ENCODE measurements at places on chromosomes 16 and 17.

DNA sequence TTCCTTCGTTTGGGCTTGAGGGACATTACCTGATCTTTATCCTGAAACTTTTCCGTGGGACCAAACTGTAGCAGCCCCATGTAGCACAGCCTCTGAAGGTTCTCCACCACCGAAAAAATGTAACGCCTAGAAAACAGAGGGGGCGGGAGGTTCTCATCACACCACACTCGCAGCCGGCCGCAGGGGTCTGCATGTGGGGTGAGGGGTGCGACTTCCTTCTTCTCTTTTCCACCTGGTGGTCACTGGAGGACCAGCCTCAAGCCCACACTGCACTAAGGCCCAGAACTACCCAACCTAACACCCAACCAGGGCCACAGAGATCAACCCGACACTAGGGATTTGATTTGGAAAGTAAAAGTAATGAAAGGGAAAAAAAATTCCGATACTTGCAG is 57.1 kb downstream of the GTF3C1 start:
- no peak for DNase-seq

GRCh38 chr17:66814026-66814425 is 20.9 kb upstream of the CACNG5 start:
- DNase-seq: no peak

GRCh38 chr17:30930495-30930894 is 8.8 kb downstream of the ADAP2 start:
- no peak for DNase-seq

DNA sequence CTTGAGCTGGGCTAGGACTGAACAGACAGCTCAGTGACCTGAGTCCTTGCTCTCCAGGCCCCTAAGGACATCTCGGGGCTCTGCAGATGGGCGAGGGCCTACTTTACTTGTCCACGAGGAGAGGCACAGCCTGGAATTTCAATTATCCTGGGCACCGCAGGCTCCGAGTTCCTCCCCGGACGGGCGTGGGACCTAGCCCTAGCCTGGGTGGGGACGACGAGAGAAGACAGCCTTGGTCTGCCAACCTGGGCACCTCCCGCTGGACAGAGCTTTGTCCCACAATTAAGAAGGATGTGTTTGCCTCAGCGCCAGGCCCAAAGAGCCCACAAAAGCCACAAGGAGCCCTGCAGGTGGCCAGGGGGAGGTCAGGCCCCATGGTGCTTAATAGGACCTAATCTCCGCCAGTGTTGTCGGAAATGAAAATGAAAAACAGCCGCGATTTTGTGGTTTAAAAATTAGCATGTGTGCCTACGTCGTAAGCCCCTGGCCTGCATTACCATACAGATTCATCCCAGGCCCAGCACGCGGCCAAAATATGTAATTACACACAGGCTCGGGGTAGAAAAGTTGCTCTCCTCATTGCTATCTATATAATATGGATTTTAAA is 51.4 kb upstream of the LHX1 start:
- DNase-seq: no peak

GRCh38 chr16:78057803-78058564 is 35.6 kb downstream of the CLEC3A start:
- no peak for DNase-seq

- DNase-seq: no peak
These were observed 30.8 kb downstream of the C16orf54 start for GRCh38 chr16:29714972-29715371.

DNA sequence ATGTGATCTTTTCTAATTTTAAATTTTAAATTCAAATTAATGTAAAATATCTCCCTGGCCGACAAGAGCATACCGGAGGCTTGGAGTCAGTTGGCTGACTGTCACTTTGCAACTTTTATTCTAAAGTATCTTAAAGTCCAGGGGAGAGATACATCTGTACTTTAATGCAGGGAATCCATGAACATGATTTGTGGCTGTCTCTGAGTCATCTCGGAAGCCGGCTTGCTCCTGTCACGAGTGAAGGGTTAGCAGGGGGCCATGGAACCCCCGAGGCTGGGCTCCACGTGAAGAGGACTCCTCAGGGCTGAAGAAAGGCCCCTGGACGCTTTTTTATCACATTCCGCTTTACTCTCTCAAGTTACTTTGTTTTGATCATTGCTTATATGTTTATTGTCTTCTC is 13.3 kb downstream of the TVP23A start:
- DNase-seq: no peak

DNA sequence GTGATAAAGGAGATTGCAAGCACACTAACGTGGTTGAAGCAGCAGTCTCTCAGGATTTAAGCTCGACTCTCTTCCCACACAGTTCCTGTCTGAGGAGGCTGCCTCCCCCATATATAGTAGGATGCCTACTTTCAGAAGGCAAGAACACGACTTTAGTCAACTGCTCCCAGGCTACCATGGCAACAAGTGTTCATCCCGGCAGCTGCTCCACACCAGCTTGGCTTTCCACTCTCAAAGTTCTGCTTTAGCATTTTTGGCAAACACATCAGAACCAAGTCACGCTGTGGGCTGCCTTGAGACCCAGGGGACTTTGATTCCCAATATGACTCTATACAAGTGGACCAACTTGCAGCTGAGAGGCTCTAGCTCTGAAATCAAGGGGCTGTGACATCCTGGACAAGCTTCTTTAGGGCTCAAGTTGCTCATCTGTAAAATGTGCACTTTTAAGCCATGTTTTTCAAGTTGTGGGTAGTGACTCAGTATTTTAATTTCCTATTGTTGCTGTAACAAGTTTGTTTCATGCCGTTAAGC is 16.5 kb downstream of the ZP2 start:
- DNase-seq: no peak

DNA sequence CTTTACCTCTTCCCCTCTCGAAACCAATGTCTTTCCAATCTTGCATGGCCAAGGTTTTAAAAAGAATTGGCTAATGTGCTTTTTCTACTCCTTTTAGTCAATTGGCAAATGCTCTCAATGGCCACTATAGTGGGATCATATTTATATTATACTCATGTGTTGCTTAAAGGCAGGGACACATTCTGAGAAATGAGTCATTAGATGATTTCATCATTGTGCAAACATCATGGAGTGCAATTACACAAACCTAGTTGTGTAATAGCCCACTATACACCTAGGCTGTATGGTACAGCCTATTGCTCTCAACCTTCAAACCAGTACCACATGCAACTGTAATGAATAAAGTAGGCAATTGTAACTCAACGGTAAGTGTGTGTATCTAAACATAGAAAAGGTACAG is 180.9 kb downstream of the HS3ST3A1 start:
- DNase-seq: no peak

GRCh38 chr16:84350685-84351400 is 17.5 kb upstream of the ATP2C2 start:
- no peak for DNase-seq

GRCh38 chr17:73553311-73553710 is 90.9 kb downstream of the SDK2 start:
- no peak for DNase-seq

- no peak for DNase-seq
These were observed 23.8 kb downstream of the COTL1 start for GRCh38 chr16:84593825-84594724.

GRCh38 chr17:63138713-63139112 is 172.7 kb downstream of the TANC2 start:
- DNase-seq: no peak

DNA sequence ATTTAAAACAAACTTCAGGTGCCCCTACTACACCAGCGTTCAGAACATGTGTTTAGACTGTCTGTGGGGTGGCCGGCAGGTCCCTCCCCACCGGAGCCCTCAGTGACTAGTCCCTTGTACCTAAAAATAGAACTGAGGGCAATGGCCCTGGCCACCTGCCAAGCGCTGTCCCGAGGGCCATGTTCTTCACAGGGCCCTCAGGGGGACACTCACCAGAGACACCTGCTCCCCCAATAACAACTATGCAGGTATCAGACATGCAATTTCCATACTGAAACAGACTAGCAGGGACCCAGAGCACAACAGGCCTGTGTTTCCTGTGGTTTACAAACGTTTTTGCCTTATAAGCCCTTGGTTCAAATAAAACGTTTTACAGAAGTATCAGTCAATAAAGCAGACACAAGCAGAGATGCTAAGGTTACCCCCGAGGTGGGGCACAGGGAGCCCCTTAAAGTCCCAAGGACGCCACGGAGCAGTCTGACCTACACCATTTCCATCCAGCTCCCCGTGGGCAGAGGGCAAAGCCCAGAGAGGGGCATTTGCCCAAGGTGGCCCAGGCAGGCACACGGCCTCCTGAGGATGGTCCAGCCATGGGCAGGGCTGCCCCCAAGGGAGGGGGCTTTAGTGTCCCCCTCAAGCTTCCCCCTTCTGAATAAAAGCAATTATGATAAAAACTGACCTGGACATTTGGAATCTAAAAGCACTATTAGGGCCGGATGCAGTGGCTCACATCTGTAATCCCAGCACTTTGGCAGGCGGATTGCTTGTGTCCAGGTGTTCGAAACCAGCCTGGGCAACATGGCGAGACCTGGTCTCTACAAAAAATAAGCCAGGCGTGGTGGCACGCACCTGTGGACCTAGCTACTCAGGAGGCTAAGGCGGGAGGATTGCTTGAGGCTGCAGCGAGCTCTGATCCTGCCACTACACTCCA is 896 bp upstream of the MYLK3 start:
- no peak for DNase-seq

DNA sequence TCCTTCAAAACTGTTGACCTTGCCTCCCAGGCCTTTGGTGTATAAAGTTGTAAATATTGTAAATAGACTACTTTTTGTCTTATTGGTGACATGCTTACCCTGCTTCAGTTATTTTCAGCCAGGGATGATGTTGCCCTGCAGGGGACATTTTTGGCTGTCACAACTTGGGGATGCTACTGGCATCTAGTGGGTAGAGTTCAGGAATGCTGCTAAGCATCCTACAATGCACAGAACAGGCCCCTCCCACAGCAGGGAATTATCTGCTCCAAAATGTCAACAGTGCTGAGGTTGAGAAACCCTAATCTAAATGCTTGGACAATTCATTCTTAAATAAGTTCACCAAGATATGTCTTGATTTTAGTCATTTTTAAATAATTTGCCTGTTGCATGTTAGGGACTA is 459.8 kb downstream of the PMP22 start:
- no peak for DNase-seq

DNA sequence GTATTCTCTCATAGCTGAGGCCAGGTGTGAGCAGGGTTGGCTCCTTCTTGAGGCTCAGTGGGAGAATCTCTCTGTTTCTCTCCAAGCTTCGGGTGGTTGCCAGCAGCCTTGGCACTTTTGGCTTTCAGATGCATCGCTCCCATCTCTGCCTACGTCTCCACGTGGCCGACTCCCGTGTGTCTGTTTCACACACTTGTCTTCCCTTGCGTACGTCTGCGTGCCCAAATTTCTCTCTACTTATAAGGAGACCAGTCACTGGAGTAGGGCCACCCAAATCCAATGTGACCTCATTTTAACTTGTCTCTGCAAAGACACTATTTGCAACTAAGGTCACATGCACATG is 14.7 kb downstream of the OSBPL7 start:
- DNase-seq: no peak

DNA sequence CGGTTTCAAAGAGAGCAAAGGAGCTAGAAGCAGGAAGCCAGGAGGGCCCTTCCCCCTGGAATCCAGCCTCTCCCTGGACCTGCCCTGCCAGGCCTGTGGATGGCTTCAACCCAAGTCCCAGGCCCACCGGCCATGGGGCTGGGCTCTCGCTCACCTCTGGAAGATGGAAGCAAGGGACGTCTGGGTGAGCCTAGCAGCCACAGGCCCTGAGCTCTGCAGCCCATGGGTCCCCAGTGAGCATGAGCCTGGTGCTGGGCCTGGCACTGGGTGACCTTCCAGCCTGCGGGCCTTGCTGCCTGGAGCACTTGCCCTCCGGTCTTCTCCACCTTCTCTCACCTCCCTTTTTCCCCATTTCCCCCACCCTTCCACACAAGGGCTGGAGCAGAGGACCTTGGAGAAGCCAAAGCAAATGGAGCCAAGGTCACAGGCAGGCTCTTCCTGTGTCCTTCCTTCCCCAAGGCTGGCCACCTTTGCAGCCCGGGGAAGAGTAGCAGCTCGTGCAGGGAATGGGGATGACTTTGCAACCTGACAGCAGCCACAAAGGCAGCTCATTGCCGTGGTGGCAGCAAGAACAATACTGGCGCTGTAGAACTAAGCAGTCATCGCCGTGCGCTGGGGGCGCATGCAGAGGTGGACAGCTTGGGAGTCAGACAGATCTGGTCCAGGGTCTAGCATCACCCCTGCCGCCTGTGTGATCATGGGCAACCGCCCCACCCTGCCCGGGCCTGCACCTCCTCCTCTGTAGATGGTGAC is 86.6 kb downstream of the AMFR start:
- no peak for DNase-seq

DNA sequence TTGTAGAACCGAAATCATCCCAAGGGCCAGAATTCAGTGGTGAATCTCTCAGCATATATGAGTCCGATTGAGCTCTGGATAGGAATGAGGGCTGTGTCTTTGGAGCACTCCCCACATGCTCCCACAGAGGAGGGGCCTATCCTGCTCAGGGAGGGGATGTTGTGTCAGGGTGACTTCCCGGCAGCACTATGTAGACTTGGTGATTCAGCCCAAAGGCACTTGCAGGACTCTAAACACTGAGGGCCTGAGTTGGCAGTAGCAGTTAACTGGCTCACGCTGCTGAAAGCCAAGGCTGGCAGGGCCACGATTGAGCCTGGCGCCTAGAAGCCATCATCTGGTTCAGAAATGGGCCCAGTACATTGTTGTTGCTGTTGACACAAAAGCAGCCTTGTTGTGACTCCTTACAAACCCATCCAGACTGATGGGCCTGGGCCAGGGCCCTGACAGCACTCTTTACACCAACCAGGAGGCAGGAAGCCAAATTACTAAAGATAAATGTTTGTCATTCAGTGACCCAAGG is 31.9 kb downstream of the NMT1 start:
- peak; percentile 81 for DNase-seq

- DNase-seq: no peak
These were observed 1.3 kb upstream of the CCL16 start for GRCh38 chr17:35982409-35983191.

DNA sequence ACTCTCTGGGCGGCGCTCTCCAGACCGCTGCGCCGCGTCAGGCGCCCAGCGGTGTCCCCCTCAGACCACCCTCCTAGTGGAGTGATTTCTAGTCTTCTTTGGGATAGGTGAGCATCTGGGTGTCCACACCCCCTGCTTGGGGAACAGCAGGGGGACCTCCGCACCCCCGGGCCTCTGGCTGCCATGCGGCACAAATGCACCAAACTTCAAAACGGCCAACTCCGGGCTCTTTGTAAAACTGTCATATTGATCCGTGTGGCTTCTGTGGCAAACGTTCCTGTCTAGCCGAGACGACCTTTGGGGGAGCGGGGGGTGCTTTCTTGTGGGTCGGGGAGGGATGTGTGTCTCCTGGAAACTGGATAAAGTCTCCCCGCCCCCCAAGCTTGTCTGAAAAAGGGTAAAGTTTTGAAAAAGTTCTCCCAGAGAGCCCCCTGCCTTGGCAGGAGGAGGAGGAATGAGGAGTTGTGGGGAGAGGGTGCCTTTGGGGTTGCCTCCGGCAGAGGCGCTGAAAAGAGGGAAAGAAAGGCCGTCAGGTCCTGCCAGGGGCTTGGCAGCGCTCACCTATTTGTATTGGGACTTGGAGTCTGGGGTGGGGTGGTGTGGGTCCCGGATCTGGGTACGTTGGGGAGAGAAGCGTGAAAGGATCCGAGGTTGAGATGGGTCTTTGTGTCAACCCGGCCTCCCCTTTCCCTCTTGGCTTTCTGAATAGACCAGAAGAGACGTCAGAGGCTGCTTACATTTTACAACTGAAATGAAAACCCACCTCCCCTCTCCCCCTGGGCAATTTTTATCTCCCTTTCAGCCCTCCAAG is 2.2 kb upstream of the CHD3 start:
- no peak for DNase-seq

All from 8988T (cell line).